ENCODE measurements at places on chromosomes 5 and 9.

DNA sequence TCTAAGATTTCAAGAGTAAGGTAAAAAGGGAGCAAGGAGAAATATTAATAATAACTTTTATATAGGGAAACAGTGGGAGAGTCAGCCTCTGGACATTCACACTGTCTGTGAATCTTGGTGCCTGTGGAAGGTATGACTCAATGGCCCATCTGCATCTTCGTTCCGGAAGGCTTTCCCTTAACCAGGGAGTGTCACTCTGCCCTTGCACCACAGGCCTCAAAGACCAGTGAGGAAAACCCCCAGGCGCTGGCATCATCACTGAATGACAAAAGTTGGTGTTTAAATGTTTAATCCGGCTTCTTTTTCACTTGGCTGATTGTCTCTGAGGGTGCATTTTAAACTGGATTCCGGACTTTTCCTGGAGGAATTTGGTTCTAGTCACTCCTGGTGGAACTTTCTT lies 522.4 kb upstream of the TLE4 start:
- DNase-seq: no peak

- no peak for DNase-seq
Measured at GRCh38 chr5:147303251-147303650, 68.4 kb downstream of the STK32A start.

DNA sequence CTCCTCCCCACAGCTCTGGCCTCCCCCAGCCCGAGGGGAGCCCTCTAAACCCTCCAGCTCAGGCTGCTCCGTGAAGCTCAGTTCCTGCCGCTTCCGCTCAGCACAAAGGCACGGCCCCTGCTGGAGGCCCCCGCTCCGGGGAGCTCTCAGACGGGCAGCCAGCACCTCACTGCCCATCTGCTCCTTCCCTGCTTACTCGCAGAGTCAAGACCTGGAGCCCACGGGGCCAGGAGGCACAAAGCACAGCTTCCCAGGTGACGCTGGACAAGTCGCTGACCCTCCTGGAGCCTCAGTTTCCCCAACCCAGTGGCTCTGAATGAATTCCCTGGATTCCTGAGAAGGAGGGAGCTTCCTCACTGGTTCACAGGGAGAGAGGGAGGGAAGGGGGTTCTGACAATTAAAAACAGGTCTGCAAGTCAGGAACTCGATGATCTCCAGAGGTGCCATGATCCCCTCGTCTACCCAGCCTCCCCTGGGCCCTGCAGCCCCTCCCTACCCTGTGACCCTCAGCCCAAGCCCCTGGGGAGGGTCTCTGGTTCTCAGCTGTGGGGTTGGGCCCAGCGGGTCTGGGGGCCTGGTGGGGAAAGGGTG lies 36.2 kb downstream of the VAV2 start:
- DNase-seq: no peak

DNA sequence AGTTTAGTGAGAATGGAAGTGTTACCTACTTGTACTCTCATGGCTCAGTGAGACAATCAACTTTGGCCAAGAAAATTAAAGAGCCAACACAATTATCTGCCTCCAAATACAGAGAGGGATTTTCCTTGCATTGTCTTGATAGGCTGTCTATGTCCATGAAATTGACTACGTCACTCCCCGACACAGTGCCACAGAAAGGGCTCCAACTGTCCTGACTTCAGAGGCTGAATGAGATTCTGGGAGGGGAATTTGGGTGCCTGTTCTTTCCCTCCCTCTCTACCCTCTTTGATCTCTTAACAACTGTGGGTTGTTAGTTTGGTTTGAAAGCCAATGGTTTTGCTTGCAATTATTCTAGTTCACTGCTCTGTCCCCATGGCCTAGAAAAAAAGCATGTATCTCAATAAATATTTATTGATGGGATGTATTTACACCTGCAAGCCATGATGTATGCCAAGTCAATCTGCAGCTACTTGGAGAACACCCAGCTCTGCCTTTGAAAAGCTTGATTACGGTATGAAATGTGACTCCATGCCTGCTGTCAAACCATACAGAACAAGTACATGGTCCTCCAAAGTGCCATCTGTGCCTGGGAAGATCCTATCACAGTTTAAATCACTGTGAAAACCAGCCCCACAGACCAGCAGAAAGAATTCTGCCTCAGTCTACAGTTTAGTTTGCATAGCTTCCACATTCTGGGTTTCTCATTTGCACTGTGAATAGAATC lies 37.3 kb downstream of the CAPSL start:
- no peak for DNase-seq

- DNase-seq: no peak
Measured at GRCh38 chr9:10843151-10843550, 230.3 kb upstream of the PTPRD start.

GRCh38 chr5:133233616-133234015 lies 181.8 kb downstream of the HSPA4 start:
- DNase-seq: peak; percentile 64

DNA sequence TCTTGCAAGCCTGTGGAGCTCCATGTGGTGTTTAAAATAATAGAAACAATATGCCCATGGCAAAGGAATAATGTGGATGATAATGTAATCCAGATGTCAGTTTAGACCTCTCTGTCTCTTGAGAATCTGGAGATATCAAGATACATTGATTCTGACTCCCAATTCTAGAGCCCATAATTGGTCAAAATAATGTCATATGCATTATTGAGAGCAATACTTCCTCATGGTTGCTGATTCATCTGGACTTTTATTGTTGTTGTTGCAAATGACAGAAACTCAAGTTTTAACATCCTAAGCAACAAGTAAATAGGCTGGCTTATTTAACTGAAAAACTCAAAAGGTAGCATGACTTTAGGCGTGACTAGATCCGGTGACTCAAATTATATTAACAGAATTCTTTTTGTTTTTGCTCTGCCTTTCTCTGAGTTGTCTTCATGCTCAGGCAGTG lies 152.1 kb downstream of the PCSK1 start:
- no peak for DNase-seq

DNA sequence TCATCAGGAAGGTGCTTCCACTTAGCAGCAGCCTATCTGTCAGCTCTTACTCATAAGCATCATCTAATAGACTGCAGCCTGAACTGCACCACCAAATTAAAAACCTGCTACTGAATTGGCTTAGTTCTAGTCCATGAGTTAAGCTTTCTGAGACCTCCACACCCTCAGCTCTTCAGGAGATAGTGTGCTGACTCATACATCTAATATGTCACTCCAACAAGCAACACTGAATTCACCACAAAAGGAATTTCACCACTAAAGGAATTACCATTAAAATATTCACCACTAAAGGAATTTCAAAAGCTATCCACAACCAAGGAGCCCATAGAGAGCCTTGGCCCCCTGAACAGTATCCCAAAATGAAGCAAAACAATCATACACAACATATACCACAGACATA lies 418.5 kb upstream of the RORB start:
- no peak for DNase-seq

DNA sequence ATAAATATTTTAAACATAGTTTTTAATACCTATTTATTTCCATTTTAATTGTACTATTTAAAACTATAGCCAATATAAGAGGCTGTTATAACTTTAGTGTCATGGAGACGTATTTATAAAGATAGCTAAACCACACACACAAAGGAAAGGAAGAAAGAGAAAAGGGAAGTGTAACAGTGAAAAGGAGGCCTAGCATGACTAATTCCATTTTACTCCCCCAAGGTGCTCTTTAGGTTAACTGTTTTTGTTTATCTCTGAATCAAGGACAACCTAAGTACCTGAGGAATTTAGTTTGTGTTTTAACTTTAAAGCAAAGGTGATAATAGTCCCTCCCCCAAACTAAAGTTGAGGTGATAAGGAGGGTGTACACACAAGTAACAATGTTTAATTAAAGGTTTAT lies 1188.9 kb upstream of the C9orf72 start:
- no peak for DNase-seq

- DNase-seq: no peak
Measured at GRCh38 chr5:15222156-15222555, 277.8 kb upstream of the FBXL7 start.

DNA sequence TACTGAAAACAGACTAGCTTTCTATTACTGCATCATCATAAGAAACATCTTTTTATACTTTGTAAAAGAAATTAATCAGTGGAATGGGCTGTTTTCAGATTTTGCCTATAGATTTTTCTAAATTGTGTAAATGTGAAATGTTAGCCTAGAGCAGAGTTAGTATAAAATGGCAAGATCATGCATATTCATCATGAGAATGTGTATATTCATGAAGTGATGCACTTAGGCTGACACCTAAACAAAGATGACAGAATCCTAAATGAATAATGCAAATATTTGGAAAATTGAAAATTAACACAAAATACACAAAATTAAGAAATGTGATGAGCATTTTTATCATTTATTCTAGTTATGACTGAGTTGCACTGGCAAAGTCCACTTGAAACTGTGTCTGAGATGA lies 57.2 kb downstream of the SPTLC1 start:
- DNase-seq: no peak
